ENCODE measurements at places on chromosomes 7 and 10. TPM values are rescaled to one million over a fixed set of nuclear protein-coding genes. Genes with fewer than 3 reads are reported as not detected.
A peak's percentile ranks its signal among the peaks of the same experiment; 100 is the strongest.

CALML5 gene
- total RNA-seq, result not detected

ITGB8 gene
- total RNA-seq, result 207 TPM

GRCh38 chr10:43814663-43815062 is 166.0 kb upstream of the ZNF32 start:
- DNase-seq, result no peak

DNA sequence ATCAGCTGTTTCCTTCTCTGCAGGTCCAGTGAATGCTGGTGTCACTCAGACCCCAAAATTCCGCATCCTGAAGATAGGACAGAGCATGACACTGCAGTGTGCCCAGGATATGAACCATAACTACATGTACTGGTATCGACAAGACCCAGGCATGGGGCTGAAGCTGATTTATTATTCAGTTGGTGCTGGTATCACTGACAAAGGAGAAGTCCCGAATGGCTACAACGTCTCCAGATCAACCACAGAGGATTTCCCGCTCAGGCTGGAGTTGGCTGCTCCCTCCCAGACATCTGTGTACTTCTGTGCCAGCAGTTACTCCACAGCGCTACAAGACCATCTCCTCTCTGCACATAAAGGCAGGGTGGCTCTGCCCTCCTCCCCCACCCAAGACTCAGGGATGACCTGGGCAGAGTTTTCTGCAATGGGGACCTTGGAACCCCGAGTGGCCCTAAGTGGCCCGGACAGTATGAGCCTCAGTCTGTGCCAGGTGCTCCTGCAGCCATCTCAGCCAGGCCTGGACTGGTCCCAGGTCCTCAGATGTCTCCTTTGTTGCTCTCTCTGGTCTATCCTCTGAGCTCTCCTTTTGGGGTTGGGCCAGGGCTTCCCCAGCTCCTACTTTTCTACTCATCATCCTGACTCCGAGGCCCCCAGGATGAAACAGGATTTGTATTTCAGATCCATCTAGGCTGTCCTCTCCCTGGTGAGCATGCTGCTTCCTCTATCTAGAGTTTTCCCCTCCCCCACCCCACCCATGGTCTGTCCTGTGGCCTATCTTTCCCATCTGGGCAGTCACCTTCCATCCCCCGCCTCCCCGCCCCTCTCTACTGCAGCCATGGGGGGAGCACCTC is 212.1 kb upstream of the PRSS58 start:
- DNase-seq, result no peak

DNA sequence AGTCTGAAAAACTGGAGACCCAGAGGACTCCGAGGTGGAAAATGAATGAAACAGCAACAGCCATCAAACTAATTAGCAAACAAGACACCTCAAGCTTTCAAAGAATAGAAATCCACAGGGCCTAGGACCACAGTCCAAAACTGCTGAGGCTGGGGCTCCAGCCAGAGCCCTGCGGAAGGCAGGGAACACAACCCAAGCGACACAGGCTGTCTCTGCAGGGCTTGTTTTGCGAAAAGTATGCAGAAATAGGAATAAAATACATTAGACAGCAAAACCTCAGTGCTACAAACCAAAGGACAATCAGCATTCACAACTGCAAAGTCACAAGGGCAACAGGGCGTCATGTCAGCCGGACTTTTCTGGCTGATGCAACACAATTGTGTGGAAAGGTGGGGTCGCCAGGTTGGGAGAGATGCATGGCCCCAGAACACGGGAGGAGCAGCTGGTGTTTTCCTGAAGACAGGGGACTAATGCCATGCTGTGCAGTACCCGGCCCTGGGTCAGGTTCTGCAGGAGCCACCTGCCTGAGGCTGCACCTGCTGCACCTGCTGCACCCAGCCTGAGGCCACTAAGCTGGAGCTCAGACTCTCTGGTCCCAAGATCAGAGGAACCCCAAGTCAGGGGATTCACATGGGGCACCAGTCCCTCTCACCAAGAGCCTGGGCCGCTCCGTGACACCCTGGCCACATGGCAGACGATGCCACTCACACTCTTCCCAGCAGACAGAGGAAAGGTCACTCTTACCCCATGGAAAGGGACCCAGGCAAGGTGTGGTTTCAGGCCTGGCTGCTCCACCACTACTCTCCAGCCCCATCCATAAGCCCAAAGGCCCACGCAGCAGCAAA is 74.2 kb downstream of the MAD1L1 start:
- peak; percentile 48 for DNase-seq

- DNase-seq, result no peak
These were observed 40.2 kb downstream of the SEMA3E start for GRCh38 chr7:83608716-83609115.

- DNase-seq, result no peak
These were observed 18.8 kb upstream of the MET start for GRCh38 chr7:116653204-116653603.

- DNase-seq, result peak; percentile 60
These were observed 131.4 kb downstream of the VIPR2 start for GRCh38 chr7:159013181-159013690.

- no peak for DNase-seq
These were observed 136.0 kb downstream of the MYOF start for GRCh38 chr10:93346108-93346507.

DNA sequence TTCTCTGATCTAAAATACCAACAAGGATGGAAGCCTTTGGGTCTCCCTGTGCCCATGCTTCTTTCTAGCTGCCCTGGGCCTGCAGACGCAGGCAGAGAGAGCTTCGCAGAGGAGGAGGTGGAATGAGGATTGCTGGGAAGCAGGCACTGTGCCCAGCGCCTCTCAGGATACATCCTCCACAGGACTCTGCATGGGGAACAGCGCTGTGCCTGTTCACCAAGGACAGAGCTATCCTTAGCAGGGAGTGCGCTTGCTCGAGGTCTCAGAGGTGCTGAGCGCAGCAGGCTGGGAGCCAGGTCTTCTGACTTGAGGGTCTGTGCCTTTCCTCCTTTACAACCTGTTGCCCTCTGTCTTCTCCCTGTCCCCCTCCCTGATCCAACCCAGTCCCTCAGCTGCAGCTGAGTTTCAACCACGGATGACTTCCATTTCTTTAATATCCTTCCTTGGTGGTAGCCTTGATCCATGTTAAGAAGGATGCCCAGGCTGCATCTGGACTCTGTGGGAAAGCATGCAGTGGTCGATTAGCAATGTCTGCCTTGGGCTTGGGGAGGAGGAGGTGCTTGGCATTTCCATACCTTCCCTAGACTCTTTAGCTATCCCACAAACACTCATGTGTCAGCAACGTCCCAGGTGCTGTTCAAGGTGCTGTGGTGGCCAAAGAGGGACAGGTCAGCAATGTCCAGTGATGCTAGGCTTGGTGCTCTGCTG is 219.6 kb upstream of the GPR26 start:
- no peak for DNase-seq

Measured in sciatic nerve (tissue), 2 donors.